ENCODE measurements at places on chromosomes 4 and X.

GRCh38 chr4:113869743-113870375, 108.3 kb upstream of the CAMK2D start:
- peak; percentile 23 for DNase-seq

DNA sequence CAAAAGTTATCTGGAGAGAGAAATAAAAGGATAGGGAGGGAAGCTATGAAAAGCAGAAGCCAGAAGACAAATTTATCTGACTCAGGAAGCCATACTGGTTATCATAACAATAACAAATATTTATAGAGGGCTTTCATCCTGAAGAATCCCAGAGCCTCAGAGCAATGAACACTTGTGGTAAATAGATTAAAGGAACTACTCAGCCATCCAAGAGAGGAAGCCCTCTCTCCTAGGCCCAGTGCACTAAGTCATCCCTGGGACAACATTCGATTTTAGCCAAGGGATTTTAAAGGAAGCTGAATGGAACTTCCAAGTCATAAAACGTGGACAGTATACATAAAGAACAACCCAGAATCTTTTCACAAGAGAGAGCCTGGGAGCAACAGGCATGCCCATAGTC, 76.9 kb downstream of the COL4A6 start:
- DNase-seq: no peak

DNA sequence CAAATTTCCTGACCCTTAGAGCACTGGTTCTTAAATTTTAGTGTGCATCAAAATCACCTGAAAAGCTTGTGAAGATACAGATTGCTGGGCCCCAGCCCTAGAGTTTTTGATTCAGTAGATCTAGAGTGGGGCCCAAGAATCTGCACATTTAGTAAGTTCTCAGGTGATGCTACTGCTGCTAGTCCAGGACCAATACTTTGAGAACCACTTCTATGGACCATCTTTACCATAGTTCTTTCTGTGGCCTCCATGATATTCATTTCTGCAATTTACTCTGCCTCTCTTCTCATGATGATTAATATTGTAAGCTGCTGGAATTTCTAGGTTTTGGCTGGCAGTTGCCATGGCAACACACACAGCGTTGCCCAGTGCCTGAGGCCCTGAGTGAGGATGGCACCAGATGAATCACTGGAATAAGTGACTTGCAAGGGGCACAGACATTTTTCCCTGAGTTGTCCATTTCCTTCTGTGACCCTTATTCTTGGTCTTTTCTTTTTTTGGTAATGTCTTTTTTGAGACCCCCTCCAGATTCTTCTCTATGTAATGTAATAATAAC, 83.6 kb downstream of the PPP1R2C start:
- DNase-seq: no peak

- no peak for DNase-seq
These were observed 73.7 kb upstream of the WDR44 start for GRCh38 chrX:118272242-118272641.

DNA sequence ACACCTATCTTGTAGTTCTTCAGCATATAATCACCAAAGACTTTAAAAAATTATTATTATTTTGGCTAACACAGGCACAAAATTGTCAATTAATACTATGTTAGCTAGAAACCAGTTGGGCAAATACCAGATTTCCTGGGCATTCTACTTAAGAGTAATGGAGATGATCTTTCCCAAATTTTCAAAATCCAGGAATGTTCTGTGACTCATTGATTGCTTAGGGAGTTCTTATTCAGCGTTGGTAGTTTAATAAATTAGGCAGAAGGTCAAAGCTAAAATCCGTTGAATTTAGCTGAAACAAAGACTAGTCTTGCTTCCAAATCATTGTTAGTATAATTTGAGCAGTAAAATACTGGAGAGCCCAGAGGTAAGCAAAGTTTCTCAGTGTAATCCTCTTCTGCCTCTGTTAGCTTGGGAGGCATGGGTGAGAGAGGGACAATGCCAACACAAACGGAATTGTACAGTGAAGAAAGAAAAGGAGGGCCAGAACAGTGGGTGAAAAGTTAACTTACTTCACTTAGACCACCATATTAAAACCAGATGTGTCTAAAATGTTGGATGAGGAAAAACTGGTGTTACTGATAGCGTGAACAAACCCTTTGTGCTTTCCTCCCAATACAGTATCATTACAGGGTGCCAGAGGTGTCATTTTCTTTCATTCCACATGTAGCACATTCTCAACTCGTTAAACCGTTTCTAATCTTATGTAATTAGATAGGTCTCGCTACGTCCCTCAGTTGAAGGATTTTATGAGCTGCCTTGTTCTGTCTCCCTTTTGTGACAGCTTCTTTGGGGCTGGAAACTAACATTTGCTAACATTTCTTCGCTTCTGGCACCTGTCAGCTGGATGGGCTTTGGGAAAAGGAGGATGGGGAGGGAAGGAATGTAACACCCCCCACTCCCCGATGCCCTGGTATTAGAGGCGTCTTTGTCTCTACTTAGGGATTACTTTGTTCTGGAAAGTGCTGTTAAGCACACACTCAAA, 87.4 kb upstream of the CITED1 start:
- no peak for DNase-seq

DNA sequence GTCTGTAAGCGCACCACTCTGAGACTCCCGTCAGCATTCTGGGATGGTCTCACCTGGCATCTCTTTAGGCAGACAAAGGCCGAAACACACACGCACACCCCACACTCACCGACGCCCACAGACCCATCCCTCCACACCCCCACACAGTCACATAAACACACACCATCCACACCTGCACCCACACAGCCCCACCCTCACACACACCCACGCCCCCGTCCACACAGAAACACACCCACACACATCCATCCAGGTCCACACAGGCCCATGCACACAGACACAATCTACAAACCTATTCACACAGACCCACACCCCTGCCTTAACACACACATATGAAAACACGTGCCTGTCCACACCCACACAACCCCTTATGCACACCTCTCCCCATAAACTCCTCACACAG, 9.2 kb upstream of the HMX1 start:
- no peak for DNase-seq

DNA sequence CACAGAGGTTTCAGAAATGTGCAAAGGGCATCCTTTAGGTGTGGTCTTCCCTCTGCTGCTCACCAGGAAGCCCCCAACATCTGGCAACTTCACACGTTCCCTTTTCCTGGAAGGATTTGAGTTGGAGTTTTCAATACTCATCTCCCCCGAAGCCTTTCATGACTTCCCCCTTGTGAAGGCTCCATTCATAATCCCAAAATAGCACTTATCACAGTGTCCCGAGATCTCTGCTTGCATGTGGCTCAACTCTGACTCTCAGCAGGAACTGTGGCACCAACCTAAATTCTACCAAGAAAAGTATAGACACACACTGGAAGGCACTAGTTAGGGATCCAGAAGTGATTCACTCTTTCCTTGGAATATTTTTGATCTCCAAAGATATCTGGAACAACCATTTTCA, 40.5 kb upstream of the ZNF827 start:
- no peak for DNase-seq

DNA sequence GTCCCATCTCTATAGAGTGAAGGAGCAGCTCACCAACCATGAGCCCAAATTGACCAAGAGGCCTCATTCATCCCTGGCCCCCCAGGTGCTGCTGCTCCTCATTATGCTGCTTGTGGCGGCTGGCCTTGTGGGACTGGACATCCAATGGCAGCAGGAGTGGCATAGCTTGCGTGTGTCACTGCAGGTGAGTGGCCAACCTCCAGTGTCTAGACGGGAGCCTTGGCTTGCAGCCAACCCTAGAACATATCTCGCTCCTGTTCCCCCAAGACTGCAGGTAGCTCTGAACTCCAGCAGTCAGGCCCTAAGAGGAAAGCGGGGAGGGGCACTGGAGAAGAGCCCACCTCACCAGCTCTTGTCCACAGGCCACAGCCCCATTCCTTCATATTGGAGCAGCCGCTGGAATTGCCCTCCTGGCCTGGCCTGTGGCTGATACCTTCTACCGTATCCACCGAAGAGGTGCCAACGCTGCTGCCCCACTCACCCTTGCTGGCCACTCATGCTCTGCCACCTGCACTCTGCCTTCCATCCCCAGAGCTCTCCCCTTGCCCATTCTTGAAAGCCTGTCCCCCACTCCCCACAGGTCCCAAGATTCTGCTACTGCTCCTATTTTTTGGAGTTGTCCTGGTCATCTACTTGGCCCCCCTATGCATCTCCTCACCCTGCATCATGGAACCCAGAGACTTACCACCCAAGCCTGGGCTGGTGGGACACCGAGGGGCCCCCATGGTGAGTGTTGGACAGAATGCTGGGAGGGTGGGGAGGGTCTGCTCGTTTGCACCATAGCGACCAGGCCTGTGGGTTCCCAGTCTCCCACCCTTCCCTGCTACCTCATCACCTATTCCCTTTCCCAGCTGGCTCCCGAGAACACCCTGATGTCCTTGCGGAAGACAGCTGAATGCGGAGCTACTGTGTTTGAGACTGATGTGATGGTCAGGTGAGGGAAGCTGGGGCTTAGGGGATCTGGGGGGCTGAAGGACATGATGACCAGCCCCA, 3.5 kb downstream of the GDPD2 start:
- no peak for DNase-seq

DNA sequence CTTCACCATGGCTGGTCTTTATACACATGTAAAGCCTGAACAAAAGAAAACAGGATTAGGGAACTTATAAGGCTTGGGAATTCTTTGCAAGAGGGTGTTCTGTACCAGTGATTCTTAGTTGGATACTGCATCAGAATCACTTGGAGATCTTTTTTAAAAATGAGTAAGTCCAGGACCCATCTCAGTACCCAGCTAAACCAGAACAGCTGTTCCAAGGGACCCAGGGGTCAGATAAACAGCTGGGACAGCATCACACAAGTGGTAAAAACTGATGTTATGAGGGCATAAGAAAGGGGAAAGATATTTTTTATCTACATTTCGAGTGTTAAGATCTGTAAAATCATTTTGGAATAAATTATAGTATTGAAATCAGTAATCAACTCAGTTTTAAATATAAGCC, 16.1 kb downstream of the PGRMC2 start:
- DNase-seq: no peak

- no peak for DNase-seq
These were observed 9.8 kb downstream of the LAMP2 start for GRCh38 chrX:120459309-120459708.

DNA sequence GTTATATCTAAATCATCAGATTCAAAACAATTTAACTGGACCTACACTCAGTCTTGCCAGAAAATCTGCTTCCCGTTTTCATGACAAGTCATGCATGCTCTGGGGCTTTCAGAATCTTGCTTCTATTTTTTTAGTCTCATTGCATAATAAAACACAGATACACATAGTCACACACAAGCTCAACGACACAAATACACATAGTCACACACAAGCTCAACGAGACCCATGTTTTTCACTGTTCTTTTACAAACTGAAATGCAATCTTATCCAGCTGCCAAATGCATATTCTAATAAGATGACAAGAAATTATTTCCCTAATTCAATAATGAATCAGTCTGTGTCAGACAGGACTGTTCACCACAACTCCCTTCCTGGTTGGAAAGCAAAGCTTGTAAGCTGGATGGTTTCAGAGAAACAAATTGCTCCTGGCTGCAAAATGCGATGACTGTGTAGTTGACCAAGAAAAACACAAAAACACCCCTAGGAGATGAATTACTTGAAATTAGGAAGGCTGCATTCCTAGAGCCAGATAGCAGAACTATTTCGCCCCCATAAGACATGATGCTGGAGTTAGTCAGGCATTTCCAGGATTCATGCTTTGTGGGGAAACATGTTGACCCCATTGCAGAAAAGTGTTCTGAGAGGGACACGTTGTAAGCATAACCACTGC, 208.7 kb downstream of the CHIC2 start:
- DNase-seq: no peak

DNA sequence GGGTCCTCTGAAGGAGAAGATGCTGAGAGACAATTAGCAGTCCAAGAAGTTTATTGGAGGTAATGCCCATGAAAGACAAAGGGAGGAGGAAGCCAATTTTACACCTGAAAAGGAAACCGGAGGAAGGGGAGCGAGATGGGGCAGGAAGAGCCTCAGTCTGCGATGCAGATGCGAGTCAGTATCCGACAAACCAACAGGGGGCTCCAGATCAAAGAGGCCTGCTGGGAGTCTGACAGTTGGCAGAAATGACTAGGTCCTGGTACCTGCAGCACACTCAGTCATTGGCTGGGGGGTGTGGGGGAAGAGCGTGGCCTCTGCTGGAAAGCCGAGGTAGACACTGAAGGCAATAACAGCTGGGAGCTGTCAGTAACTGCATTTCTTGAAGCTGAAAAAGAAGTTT, 231.1 kb upstream of the CENPE start:
- no peak for DNase-seq

DNA sequence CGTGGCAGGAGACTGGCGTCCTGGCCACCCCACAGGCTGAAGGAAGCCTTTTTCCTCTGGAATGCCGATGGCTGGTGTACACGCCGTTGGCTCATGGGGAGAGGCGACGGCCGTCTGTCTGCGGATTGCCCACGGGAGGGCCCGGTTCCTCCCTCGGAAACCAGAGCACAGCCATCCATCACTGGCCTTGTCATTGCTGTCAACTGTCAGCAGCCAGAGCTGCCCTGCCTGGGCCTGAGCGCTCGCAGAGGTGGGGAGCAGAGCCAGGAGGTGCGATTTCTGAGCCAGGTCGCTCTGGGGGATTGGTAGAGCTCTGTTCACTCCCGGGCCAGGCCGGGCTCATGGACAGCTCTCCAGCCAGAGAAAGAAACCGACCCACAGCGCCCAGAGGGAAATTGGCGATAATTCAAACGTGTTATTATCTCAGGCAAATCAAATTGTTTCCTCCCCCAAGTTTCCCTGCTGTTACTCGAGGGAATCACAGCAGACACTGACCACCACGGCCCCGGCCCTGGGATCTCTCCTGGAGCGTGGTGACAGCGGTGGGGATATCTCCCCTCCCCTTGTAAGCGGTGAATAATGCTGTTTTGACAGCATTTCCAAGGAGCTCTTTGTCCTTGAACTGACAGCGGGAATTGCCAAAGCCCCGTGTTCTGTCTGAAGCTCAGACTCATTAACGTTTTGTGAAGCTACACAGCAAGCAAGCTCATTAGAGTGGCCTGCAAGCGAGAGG, 220.9 kb upstream of the PSAPL1 start:
- DNase-seq: no peak

DNA sequence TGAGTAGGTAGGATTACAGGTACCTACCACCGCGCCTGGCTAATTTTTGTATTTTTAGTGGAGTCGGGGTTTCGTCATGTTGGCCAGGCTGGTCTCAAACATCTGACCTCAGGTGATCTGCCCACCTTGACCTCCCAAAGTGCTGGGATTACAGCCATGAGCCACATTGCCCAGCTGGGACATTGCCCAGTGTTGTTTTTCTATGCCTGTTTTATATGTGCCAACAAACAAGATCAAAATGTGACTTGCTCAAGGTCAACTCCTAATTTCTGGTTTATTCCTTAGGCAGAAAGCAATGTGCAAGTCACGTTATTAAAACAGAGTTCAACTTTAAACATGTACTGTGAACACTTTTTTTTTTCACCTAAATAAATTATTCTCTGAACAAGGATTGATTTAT, 2.7 kb downstream of the LRIT3 start:
- DNase-seq: no peak

- DNase-seq: no peak
These were observed 1456.1 kb upstream of the IGFBP7 start for GRCh38 chr4:58566260-58566659.

- DNase-seq: no peak
These were observed 69.8 kb downstream of the GAB1 start for GRCh38 chr4:143406523-143406922.

GRCh38 chr4:1208266-1208961, 36.0 kb upstream of the SPON2 start:
- DNase-seq: no peak

GRCh38 chr4:174592985-174593335, 70.7 kb upstream of the HPGD start:
- no peak for DNase-seq
